NCI-H446 (cell line): ENCODE measurements at places on chromosomes 13 and 19.
A peak's percentile ranks its signal among the peaks of the same experiment; 100 is the strongest.

- no peak for DNase-seq
Observed at GRCh38 chr13:47146136-47146535, 249.3 kb upstream of the HTR2A start.

GRCh38 chr13:80374444-80374843 is 33.5 kb upstream of the SPRY2 start:
- no peak for DNase-seq

DNA sequence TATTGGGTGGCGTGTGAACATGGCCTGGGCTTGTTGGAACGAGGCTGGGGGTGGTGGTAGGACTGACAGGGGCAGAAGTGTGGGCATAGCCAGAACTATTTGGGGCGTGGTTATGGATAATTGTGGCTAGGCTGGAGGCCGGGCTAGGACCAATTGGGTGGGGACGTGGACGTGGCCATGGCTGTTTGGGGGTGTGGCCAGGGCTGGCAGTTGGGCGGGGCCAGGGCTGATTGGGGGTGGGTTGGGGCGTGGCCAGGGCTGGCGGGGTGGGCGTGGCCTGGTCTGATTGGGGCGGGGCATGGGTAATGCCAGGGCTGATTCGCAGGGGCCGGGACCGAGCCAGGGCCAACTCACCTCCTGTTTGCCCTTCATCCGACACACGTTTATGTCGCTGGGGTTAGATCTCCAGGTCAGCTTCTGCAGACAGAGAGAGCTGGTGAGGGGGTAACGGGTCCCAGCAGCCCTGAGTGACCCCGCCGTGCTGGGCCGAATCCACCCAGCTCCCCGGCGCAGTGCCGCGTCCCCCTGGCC is 2.8 kb downstream of the SEMA6B start:
- DNase-seq = peak; percentile 26

DNA sequence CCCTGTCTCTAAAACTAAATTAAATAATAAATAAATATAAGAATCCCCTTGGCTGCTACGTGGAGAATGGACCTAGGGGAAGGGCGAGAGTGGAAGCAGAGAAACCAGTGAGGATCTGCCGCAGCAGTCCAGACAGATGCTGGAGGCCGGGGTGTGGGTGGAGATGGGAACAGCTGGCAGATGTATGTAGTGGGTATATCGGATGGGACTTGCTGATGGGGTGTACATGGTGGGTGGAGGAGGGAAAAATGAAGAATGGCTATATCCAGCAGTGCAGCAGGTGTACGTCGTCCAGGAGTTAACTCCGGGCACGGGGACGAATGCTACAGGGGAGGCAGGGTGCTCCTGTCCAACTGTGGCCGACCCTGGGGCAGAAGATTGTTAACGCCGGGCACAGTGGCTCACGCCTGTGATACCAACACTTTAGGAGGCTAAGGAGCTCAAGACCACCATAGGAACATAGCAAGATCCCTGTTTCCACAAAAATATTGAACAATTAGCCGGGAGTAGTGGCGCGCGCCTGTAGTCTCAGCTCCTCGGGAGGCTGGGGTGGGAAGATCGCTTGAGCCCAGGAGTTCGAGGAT is 654 bp downstream of the CEP89 start:
- no peak for DNase-seq

DNA sequence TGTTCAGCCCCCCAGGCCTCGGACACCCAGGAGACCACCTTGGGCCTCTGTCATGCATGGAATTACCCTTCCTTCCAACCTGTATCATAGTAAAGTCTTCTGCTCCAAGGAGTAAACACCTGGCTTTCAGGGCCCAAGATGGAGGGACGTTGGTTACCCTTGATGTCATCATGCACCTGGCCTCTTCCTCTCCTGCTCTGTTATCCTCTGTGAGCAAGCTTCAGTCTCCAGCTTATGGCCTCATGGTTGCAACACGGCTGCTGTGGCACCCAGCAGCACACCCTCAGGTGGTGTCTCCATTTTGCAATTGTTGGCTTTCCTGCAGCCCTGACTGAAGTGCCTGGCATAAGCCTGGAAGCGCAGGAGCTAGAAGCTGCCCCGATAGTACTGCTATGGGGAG is 4.0 kb upstream of the OVOL3 start:
- no peak for DNase-seq

GRCh38 chr19:392375-392970 is 16.5 kb downstream of the C2CD4C start:
- no peak for DNase-seq

- DNase-seq = no peak
Observed at GRCh38 chr19:43628646-43629326, 9.4 kb upstream of the ZNF428 start.

DNA sequence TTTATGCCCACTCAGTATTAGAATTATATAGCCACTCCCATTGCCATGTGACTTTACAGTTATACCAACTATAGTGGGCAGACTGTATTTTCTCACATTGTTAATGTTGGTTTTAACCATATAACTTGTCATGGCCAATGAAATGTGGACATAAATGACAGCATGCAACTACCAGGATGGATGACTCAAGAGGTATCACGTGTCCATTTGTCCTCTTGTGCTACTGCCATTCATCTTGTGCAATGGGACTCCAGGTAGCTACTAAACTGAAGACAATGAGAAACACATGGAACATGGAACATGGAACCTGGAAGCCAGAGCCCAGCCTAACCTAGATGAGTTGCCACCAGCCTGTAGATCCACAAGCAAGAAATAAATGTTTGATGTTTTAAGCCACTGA is 242.7 kb upstream of the IPO5 start:
- no peak for DNase-seq

DNA sequence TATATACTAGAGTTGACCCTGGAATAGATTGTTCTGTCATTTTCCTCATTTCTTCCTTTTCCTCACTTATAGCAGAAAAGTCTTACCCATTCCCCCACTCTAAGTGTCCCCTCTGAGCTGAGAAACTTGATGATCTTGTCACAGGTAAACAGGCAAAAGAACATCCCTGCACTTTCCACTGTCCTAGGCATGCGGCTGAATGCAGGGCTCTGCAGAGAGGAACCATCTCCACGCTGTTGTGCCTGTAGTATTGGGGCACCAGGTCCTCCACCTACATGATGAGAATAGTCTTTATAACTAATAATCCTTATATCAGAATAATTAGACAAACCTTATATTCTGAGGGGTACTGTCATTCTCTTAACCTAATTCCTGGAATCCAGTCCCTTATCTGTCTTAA is 211.3 kb downstream of the RBM26 start:
- no peak for DNase-seq

DNA sequence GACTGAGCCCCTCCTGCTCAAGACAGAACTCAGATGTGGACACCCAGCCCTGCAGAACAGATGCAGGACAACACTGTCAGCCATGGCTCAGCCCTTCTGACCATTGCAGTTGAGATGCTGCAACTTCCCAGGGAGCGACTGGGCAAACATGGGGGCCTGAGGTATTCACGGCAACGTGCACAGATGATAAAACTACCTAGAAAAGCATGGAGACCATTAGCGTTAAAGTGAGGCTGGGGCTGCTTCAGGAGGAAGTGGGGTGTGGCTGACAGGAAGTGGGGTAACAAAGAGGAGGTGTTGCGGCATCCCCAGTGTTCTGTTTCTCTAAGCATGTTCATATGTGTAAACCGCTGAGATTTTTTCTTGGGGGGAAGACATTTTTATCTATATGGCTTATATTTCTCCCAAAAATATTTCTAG is 1.3 kb upstream of the SIGLEC9 start:
- DNase-seq = no peak

DNA sequence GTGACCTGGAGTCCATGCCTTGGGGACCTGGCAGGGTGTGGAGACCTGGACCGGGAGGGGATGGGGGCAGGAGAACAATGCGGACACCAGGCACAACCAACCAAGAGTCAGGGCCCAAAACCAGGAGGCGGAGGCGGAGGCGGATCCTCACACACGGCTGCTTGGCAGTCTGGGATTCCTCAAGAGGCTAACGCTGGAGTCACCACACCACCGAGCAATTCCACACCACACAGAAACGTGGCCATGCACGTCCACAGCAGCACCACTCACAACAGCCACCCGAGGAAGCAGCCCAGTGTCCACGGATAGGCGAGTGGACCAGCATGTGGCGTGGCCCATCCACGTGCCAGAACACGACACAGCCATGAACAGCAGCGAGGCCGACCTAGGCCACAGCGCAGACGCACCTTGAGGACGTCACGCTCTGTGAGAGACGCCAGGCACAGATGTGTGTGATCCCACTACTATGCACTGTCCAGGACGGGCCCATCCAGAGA is 17.7 kb downstream of the SBNO2 start:
- DNase-seq = no peak

GRCh38 chr13:51579676-51580075 is 4.6 kb upstream of the WDFY2 start:
- no peak for DNase-seq

- DNase-seq = no peak
Observed at GRCh38 chr19:46764817-46765291, 18.6 kb upstream of the STRN4 start.

GRCh38 chr19:11337080-11337479 is 2.4 kb downstream of the RAB3D start:
- DNase-seq = no peak

- DNase-seq = no peak
Observed at GRCh38 chr19:23321953-23322549, 71.9 kb upstream of the ZNF724 start.

GRCh38 chr13:99390601-99391000 is 83.4 kb upstream of the GPR183 start:
- DNase-seq = no peak

DNA sequence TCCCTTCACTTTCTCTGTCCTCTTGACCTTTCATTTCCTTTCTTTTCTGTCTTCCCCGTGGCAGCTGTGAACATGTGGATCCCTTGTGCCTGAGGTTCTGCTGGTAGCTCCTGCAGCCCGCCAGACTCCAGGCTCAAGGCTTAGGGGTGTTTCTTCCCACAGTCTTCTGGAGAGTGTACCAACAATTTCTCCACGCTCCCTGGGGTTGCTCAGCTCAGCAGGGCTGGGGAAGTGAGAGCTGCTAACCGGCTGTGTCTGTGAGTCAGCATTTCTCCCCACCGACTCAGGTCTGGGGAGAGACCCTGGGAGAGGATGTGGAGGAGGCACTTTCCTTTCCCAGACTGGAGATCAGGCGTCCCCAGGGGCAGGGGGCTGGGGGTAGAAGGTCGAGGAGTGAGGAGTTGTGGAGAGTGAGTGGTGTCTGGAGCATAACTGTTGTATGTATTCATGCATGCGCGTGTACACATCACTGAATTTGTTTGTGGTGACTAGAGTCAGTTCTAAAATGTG is 193.6 kb downstream of the KCNRG start:
- peak; percentile 56 for DNase-seq

DNA sequence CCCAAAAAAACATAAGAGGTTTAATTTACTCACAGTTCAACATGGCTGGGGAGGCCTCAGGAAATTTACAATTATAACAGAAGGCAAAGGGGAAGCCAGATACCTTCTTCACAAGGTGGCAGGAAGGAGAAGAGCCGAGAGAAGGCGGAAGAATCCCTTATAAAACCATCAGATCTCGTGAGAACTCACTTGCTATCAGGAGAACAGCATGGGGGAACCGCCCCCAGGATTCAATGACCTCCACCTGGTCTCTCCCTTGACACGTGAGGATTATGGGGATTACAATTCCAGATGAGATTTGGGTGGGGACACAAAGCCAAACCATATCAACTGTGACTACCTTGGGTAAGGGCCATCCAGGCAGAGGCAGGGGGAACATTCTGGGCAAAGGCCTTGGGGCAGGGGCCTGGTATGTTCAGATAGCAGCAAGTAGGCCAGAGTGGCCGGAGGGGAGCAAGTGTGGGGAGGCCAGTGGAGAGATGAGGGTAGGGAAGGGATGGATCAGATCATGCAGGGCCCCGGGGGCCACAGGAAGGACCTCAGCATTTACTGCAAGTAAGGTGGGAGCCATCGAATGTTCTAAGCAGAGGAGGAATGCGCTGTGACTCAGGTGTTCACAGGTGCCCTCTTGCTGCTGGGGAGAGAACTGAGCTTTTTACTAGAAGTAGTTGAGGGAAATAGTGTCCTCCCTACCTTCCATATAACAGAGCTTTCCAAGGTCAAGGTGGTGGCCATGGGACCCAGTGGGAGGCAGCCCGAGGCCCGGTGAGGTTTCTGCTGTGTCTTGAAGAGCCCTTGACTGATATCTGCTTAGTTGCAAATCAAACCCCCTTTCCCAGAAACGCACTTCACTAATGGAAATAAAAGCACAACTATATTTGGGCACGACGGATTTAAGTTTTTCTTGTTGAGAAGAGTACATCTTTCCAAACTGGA is 18.0 kb downstream of the RAB3D start:
- DNase-seq = no peak

GRCh38 chr13:112819816-112820215 is 130.0 kb downstream of the ATP11A start:
- no peak for DNase-seq
